ENCODE measurements at places on chromosomes 2 and 18.

DNA sequence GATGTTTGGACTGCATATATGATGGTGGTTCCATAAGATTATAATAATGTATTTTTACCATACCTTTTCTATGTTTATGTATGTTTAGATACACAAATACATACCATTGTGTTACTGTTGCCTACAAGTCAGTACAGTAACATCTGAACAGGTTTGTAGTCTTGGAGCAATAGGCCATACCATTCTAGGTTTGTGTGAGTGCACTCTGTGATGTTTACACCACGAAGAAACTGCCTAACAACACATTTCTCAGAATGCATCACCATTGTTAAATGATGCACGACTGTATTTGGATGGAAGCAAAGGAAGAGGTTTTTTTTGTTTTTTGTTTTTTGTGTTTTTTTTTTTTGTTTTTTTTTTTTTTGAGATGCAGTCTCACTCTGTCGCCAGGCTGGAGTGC, 9.5 kb downstream of the DUSP19 start:
- DNase-seq, result no peak

- DNase-seq, result no peak
Measured at GRCh38 chr2:184799379-184799778, 201.1 kb downstream of the ZNF804A start.

DNA sequence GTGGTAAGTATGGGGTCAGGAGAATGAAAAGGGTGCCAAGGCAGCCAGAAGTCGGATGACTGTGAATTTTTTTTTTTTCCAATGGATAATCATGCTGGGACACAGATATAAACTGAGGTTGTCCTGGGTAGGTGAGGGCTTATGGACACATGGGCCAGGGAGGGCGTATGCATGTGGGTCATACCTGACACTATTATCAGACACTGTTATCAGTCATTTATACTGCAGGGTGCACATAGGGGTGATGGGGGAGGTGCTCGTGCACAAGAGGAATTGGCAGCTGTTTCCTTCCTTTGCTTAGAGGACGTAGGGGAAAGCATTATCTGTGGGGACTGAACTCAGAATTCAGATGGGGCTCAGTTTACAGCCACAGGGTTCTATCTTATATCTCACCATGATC, 10.1 kb downstream of the CTIF start:
- DNase-seq, result no peak

DNA sequence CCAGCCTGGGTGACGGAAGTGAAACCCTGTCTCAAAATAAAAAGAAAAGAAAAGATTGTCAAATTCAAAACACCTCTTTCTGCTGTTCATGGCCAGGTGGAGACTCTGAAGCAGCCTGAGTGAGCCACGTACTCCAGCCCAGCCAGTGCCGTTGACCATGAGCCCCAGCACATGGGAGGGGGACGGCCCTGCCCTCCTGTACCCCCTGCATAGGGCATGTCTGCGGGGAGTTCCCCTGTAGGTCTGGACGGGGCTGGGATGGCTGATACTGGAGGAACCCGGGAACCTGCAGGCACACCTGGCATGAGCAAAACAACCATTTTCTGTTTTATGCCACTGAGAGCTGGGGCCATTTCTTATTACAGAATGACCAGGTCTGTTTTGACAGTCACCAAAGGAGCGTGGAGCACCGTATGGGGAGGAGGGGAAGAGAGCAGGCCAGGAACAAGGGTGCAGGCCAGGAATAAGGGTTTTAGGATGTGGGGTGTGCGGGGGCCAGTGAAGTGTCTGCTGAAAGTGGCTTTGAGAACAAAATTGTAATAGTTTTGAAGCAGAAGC, 30.1 kb downstream of the TMEM18 start:
- DNase-seq, result no peak

DNA sequence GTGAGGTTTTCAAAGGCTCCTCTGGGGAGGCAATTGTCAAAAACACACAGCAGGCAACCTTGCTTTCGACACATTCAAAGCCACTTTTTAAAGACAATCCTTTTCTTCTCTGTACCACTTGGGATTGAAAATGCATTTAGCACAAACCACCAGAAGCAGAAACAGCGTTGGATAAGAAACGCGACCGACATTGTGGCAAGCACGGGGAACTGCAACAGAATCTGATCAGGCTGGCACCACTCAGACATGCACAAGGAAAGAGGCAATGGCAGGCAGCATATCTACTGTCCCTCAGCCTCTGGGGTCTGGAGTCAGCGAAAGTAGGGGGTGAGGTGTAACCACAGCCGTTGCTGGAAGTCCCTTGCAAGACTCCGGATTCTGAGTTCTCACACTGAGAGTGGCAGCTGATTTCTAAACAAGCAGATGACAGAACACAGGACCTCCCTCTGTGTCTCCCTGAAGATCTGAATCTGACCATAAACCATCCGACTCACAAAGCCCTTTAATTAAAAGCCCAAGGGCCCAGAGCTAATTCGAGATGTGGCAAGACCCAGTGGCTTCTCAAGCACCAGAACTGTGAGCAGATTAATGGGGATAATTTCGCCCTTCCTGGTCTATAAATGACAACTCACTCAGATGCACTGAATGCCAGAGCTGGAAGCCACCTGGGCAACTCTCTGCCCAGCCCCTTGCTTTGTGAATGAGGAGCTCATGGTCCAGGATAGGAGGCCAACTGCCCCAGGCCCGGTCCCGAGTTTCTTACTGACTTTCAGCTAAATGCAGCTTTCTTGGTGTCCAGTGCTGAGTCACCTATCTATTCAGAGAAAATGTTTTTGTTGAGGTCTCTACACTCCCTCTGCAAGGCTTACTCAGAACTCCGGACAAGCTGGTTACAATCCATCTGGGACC, 29.6 kb downstream of the CYRIA start:
- no peak for DNase-seq

- no peak for DNase-seq
Measured at GRCh38 chr2:47069628-47070154, 85.4 kb downstream of the STPG4 start.

- no peak for DNase-seq
Measured at GRCh38 chr2:203237346-203238238, 1.2 kb upstream of the CYP20A1 start.

DNA sequence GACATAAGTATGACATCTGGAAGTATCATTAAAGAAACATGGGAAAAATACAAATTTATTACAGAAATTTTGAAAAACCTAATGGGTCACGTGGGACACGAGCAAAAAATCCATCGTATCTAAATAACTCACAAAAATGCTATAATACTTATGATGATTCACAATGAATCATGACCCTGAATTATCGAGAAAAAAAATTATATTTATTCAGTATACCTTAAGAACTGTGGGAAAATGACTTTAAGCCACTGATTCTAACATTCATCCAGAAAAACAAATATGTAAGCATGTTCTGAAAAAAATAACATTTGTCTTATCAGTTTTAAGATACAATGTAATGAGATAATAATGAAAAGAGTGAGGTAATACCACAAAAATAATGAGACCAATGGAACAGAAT, 51.8 kb downstream of the ZNF385B start:
- DNase-seq, result no peak

DNA sequence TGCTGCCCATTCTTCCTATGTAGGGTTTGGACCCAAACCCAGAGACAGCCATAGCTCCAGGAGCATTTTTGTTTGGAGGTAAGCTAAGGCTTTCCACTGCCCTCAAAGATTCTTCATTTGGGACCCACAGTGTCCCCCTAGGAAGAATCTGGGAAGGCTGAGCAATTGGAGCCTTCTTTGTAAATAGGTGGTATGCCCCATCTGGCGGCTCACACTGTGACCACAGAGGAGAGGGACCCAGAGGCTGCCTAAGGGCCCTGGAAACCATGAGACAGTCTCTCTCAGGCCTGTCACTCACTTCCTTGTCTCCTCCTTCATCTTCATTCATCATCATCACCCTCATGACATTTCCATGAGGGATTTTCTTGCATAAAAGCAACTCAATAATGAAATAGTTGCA, 215.4 kb upstream of the OSR1 start:
- no peak for DNase-seq

DNA sequence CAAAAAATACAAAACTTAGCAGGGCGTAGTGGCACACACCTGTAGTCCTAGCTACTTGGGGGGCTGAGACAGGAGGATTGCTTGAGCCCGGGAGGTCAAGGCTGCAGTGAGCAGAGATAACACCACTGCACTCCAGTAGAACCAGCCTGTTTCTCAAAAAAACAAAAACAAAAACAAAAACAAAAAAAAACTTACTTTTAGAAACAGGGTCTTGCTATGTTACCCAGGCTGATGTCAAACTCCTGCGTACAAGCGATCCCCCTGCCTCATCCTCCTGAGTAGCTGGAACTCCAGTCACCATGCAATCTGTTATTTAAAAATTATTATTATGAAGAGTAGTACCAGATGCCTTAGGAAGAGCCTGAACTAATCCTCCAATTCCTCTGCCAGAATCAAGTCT, 35.0 kb upstream of the GLI2 start:
- DNase-seq, result no peak

GRCh38 chr2:136306836-136307235, 188.9 kb upstream of the CXCR4 start:
- no peak for DNase-seq

GRCh38 chr2:46775722-46776121, 139.9 kb downstream of the MCFD2 start:
- no peak for DNase-seq

DNA sequence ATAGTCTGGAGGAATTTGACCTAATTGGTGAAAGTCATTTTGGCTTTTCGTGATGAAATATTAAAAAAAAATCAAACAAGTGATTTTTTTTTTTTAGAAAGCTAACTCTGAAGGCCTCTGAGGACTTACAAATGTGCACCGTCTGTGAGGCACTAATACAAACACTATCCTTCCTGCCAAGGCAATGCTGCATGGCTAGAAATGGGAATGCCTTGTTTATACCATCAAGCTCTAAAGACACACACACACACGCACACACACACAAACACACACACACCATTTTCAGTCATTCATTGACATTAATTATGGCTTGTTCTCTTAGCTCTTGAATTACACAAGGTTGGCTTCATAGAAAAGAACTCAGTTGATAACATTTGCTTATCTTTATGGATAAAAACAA, 1242.0 kb upstream of the ACVR2A start:
- no peak for DNase-seq

GRCh38 chr2:150375333-150375732, 112.1 kb downstream of the RND3 start:
- DNase-seq, result no peak

- DNase-seq, result no peak
Measured at GRCh38 chr18:27666016-27666415, 480.9 kb upstream of the CHST9 start.

- DNase-seq, result no peak
Measured at GRCh38 chr2:72395096-72395495, 247.4 kb upstream of the CYP26B1 start.

DNA sequence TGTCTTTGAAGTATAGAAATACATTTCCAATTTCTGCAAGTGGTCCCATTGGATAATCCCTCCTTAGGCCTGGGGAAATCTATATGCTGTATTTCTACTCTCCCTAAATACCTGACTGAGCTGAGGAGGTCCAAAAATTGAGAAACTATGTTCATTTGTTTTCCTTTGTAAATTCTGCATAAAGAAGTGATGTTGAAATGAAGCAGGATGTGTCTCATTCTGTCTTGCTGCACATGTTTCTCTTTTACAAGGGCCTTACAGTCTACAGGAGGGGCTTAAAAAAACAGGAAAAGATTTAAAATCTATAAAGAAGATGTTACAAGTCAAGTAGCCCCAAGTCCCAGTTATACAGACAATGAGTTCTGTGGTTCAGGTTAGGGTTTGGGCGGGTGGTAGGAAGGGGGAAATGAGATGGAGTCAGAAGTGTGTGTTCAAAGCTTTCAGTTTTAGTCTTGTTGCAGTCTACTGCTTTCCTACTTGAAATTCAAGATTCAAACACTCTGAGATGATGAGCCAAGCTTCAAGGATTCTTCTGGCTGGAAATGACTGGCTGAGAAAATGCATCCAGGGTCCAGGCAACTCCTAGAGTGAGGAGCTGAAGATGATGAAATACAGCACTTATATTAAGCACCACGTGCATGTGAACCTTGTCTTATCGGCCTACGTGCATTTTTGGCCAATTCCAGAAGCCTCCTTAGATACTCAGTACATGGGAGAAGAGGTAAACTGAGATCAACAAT, 146.3 kb upstream of the CELF4 start:
- DNase-seq, result no peak

DNA sequence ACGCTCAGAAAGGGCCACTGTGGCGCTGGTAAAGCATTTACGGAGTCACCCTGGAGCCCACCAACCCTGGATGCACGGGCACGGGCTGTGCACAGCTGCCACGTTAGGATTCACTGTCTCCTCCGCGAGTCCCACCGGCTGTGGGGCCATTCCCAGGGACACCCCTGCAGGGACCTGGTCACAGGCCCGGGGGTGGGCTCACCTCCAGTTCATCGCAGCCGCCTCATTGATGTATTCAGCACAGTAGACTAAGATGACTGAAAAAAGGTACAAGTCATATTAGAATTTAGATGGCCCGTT, 4.7 kb downstream of the TMEM18 start:
- no peak for DNase-seq

- no peak for DNase-seq
Measured at GRCh38 chr2:76009484-76009883, 298.8 kb upstream of the GCFC2 start.

DNA sequence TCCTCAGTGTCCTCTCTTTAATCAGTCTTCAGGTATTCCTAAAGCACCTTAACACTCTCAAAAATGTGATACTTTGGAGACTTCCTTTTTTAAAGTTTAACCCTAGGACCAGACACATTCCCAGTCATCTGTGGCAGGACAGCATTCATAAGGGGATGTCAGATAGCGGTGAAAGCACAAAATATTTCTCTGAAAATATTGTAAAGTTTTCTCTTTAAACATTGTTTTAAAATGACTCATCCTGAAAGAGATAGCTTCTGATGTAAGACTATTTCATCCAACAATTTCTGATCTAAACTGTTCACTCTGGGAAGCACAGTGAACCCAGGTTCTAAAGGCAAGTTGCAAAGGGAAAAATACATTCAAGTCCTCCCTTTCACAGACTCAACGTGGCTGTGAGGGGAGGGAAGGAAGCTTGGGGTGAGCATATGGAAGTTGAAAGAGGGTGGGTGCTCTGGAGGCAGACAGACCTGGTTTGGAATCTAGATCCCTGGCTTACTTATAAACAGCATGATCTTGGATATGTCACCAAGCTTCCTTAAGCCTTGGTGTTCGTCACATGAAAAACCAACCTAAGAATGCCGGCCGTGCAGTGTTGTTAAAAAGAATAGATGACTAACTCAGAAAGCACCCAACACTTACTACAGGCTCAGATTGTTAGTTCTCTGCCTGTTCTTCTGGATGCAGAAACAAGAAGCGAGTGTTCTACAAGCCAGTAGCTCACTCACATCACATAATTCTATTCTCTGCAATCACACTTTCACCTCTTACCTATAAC, 12.1 kb downstream of the GALNT14 start:
- DNase-seq, result no peak

- no peak for DNase-seq
Measured at GRCh38 chr2:26706616-26707473, 14.3 kb downstream of the KCNK3 start.

DNA sequence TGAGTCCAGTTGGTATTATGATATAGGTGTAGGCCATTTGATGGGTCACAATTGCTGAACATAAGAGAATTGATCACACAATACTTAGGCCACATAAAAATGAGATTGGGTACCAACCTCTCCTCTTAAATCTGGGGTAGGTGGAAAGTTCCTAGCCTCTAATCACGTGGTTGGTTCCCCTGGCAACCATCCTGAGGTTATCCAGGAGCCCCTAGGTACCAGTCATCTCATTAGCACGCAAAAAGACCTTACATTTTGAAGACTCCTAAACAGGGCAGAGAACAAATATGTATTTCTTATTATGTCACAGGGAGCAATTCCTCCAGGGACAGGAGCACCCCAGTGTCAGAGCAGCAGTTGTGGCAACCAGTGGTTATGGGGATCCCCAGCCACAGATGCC, 12.7 kb upstream of the SELENOI start:
- no peak for DNase-seq

- no peak for DNase-seq
Measured at GRCh38 chr18:12305930-12306629, 2.0 kb upstream of the TUBB6 start.
